ENCODE measurements at places on chromosomes 12 and 14.
A peak's percentile ranks its signal among the peaks of the same experiment; 100 is the strongest.

GRCh38 chr12:2583091-2583497, 211.7 kb upstream of the FKBP4 start:
- DNase-seq = peak; percentile 44

DNA sequence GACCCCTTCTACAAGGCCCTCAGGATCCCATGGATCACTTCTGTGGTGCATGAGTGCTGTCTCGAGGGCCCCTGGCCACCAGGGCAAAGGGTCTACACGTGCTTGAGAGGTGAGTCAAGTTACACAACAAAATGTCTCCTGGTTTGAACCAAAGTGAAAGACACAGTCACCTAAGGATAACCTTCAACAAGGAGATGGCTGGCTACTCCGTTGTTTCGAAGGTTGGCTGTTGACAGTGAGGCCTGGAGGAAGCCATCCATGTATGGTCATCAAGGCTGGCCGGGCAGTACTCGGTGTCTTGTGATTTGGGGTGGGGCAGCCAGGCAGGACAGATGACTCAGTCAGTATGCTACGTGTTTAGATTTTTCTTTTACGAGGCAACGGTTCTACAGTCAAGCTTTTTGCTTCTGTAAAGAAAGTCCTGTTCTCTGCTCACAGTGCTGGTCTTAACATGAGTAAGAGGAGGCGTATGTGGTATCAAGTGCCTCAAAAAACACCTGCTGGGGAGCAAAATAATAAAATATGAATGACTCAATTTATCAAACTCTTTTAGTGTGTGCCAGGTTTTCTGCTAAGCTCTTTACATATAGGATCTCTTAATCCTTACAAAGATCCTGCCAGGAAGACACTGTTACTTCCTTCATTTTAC, 18.0 kb upstream of the NT5DC3 start:
- DNase-seq = no peak

DNA sequence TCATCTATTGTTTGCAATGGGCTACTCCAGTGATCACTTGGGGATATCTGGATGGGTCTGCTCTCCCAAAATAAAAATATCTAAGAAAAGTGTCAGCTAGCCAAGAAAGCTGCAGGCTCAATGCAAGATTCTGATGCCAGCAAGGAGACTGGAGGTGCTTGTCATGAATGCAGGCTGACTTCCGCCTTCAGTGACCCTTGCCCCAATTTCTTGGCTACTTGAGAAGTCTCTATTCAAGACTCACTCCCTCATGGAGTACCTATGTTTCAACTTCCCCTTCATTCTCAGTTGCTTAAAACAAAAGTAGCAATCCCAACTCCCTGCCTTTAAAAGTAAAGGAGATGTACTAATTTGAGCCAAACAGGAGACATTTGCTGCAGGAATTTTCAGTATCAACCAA, 123.9 kb downstream of the GPR65 start:
- no peak for DNase-seq

GRCh38 chr12:9810671-9811070, 16.6 kb upstream of the KLRF1 start:
- no peak for DNase-seq

DNA sequence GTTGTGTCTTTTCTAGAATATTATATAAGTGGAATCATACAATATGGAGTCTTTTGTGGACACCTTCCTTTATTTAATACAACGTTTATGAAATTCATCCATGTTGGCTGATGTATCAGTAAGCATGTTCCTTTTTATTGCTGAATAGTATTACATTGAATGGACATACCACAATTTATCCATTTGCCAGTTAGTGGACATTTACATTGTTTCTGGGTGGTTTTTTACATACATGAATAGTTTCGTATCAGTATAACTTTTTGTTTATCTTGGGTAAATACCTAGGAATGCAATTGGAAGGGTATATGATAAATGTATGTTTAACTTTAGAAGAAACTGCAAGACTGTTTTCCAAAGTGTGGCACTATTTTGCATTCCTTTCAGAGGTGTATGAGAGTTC, 23.1 kb downstream of the IQSEC3 start:
- DNase-seq = no peak

GRCh38 chr14:21846227-21846885, 172.7 kb upstream of the OR4E1 start:
- DNase-seq = peak; percentile 8

- DNase-seq = no peak
Observed at GRCh38 chr12:65330331-65330730, 51.8 kb downstream of the MSRB3 start.

GRCh38 chr12:13060581-13060980, 16.4 kb downstream of the FAM234B start:
- no peak for DNase-seq

DNA sequence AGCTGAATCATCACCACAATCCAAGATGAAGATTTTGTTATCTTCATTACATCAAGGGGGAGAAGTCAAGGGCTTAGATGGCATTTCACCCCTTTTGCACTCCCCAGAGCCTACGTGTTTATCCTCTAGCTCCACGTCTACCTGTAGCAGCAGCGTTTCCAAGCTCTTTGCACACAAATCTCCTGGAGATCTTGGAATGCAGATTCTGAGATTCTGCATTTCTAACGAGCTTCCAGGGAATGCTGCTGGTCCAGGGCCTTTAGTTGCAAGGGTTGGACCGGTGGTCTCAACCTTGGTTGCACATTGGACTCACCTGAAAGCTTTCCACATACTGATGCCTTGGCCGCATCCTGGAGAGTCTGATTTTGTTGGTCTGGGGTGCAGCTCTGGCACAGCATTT, 49.5 kb upstream of the STON2 start:
- DNase-seq = no peak

- DNase-seq = no peak
Observed at GRCh38 chr12:85363382-85364190, 83.6 kb downstream of the ALX1 start.

GRCh38 chr14:95649230-95649629, 37.0 kb upstream of the TCL1B start:
- no peak for DNase-seq

GRCh38 chr14:55404173-55404854, 7.3 kb downstream of the ATG14 start:
- DNase-seq = no peak
